NCI-H187 treated with DMSO at 0.1 percent for 48 hours (cell line): ENCODE measurements at places on chromosomes 2 and 18.

GRCh38 chr2:157698430-157698829, 69.8 kb upstream of the ACVR1C start:
- no peak for DNase-seq

- DNase-seq: no peak
Measured at GRCh38 chr2:70964596-70965386, 13.6 kb upstream of the ANKRD53 start.

DNA sequence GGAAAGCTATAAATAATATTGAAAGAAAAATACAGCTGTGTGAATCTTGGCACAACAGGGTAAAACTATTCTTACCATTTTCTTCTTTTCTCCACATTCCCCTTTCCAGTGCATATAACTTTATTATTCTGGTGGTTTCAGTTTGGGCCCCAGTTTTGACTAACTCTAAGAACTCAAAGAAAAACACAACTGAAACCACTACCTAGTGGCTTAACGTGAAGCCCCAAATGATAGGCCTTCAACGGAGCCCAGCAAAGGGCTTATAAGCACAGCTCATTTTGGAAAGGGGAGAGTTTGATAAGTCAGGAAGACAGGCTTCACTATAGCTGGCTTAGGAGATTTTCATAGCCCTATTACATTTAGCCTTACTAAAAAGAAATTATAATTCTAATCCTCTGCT, 62.4 kb downstream of the PPP1R1C start:
- DNase-seq: no peak

DNA sequence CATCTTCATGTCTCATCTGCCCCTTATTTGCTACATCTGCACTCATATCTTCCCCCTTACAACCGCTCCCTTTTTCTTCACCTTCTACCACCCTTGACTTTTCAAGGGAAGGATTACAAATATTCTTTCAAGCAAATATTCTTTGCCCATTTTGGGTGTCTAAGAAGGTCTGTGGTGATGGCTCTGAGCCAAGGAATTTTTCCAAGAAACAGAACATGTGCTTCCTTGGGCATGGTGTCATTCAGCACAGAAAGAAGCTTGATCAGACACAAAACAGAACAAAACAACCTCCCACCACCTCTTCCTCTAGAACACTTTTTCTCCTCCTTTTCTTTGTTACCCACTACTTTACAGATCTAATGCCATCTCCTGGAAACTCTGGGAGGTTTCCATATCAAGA, 313.7 kb downstream of the SATB2 start:
- DNase-seq: no peak

DNA sequence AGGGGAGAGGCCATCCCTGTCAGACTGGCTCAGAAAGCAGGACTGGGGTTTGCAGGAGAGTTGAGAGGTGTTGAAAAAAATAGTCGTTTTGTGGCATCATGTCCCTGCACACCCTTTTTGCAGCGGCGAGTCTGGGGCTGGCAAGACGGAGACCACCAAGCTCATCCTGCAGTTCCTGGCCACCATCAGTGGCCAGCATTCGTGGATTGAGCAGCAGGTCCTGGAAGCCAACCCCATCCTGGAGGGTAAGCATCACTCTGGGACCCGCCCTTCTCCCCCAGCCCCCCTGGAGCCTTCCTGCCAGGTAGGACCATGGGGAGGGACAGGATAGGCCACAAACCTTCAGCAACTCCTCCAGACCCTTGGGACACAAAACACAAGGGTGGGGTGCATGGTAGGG, 34.2 kb downstream of the MYO7B start:
- no peak for DNase-seq

DNA sequence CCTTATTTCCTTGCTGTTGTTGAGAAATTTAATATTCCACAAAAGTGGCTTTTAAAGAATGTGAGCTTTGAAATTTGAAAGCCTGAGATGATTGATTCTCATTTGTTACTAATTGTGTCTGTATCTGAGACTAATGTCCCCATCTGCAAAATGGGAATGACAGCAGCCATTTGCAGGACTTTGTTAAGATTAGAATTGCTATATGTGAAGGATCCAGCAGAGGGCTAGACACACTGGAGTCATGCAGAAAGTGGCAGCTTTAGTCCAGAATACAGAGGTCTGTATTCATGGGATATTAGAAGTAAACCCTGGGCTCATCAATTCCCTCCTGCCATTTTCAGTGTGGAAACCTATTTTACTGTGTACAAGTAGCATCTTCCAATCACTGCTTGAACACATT, 296.5 kb upstream of the GYPC start:
- DNase-seq: no peak

DNA sequence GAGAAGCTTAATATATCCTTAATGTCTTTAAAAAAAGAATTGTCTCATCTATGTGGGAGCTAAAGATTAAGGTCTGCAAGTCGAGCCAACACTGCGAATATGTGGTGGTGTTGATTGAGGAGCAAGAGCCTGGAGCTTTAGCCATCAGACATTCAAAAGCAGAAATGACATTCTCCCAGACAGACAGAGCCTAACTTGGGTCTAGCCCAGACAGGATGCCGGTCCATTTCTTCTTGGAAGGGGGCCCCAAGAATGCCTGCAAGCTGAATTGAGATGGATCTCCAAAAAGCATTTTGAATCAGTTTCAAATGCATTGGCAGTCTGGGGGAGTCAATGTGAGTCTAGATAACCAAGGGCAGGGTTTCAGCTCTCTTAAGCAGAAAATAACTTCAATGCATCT, 30.1 kb upstream of the EML4 start:
- no peak for DNase-seq

GRCh38 chr2:58283931-58284330, 42.8 kb upstream of the FANCL start:
- DNase-seq: no peak

DNA sequence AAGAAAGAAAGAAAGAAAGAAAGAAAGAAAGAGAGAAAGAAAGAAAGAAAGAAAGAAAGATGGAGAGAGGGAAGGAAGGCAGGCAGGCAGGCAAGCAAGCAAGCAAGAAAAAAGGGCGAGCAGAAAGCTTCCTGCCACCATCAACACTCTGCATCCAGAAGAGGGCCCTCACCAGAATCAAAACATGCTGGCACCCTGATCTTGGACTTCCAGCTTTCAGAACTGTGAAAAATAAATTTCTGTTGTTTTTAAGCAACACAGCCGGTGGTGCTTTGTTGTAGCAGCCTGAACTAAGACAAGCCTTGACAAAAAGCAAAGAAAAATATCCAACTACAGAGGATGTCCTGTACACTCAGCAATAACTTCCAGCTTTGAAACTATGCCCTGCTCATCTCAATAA, 401.7 kb downstream of the LRATD1 start:
- DNase-seq: no peak

DNA sequence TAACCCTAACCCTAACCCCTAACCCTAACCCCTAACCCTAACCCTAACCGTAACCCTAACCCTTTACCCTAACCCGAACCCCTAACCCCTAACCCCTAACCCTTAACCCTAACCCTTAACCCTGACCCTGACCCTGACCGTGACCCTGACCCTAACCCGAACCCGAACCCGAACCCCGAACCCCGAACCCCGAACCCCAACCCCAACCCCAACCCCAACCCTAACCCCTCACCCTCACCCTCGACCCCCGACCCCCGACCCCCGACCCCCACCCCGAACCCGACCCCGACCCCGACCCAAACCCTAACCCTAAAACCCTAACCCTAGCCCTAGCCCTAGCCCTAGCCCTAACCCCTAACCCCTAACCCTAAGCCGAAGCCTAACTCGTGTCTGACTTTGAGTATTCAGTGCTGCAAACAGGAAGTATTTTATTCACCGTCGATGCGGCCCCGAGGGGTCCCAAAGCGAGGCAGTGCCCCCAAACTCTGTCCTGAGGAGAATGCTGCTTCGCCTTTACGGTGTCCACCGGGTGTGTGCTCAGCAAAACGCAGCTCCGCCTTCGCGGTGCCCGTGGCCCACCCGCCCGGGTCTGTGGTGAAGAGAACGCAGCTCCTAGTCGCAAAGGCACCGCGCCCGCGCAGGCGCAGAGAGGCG, 36.0 kb downstream of the FAM110C start:
- DNase-seq: no peak

DNA sequence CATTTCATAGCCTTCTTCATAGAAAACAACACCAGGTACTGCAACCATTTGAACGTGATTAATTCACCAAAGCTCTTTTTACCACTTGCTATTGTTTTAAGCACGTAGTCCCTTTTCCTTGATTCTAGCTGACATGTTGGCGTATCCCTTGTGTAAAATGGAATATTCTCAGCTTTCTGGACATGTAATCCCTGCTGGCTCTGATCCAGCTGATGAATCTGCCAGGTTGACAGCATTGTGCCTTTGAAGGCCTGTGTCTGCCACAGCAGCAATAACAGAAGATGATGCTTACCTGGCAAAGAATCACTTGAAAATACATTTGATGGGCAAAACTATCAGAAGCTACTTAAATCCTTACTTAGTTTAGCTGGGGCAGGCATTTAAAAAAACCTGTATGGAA, 81.0 kb upstream of the CCDC150 start:
- DNase-seq: no peak
